Stimulated activated CD8-positive, alpha-beta memory T cell treated with anti-CD3 and anti-CD28 coated beads, Interleukin-4, amount 100 ng/mL, for 4 hours (primary cell): ENCODE measurements at places on chromosomes 6 and 20.

GRCh38 chr6:157184202-157185015 is 138.9 kb downstream of the TMEM242 start:
- DNase-seq: peak; percentile 18

GRCh38 chr20:62929051-62929538 is 2.8 kb upstream of the DIDO1 start:
- DNase-seq: no peak

- no peak for DNase-seq
Measured at GRCh38 chr6:159250633-159251032, 81.4 kb downstream of the FNDC1 start.

- no peak for DNase-seq
Measured at GRCh38 chr6:89727501-89727900, 89.0 kb upstream of the LYRM2 start.

- DNase-seq: no peak
Measured at GRCh38 chr6:168136001-168136400, 57.0 kb upstream of the FRMD1 start.

- no peak for DNase-seq
Measured at GRCh38 chr20:8183526-8183925, 51.5 kb downstream of the PLCB1 start.

- no peak for DNase-seq
Measured at GRCh38 chr6:33910594-33910993, 106.8 kb upstream of the MLN start.

- DNase-seq: no peak
Measured at GRCh38 chr20:34710861-34711574, 6.9 kb downstream of the TP53INP2 start.

DNA sequence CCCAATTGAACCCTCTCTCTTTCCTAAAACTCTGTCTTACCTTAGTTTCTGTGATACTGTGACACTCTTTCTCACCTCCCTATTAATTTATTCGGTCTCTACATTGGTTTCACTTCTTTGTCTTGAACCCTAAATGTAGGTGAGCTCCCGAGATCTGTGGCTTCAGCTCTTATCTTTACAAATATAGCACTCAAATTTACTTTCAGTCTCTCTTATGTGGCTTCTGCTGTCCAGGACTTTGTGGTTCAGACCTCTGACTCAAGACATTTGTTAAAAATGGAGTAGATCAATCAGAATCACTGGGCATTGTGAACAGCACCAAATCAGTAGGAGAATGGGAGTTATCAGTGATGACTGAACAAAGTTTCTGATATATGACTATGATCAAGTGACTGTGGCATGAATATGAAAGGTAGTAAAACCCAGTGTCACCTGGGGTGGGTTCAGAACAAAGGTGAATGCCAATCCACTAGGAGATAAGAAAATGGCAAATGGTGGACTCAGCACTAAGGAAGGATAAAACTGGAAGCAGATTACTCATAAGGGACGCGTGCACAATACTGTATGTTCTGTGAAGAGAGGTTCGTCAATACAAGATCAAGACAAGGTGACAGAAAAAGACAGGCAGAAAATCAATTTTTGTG is 27.2 kb downstream of the IL17F start:
- DNase-seq: no peak

DNA sequence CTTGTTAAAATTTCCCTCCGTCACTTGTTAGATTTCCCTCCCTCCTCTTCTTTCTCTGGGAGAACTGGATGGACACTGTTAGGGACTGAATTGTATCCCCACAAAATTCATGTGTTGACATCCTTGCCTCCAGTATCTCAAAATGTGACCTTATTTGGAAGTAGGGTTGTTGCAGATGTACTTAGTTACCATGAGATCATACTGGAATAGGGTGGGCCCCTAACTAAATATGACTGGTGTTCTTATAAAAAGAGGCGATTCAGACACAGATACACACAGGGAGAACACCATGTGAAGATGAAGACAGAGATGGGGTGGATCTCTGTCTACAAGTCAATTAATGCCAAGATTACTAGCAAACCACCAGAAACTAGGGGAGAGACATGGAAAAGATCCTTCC is 139.5 kb downstream of the ALDH8A1 start:
- no peak for DNase-seq

GRCh38 chr6:7461416-7461815 is 71.8 kb downstream of the RIOK1 start:
- DNase-seq: no peak

GRCh38 chr6:32187009-32187709 is 2.8 kb downstream of the PBX2 start:
- no peak for DNase-seq

- no peak for DNase-seq
Measured at GRCh38 chr6:133631421-133631820, 257.5 kb upstream of the TCF21 start.

DNA sequence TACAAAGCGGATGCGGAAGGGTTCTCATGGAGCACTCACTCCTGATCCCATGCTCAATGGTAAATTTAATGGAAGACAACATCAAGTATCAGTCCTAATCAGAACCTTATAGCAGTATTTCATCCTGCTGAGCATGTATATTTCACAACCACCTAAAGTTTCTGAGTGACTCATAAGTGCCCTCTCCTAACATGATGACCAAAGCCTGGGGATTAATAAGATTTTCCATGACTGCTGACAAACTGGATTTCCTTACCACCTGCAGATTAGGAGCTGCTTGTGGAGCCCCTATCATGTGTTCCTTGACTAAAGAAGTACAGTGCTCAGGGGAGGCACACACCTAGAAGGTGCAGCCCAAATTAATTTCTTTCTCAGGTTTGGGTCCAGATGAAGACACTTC is 112.8 kb downstream of the INSM1 start:
- DNase-seq: no peak

DNA sequence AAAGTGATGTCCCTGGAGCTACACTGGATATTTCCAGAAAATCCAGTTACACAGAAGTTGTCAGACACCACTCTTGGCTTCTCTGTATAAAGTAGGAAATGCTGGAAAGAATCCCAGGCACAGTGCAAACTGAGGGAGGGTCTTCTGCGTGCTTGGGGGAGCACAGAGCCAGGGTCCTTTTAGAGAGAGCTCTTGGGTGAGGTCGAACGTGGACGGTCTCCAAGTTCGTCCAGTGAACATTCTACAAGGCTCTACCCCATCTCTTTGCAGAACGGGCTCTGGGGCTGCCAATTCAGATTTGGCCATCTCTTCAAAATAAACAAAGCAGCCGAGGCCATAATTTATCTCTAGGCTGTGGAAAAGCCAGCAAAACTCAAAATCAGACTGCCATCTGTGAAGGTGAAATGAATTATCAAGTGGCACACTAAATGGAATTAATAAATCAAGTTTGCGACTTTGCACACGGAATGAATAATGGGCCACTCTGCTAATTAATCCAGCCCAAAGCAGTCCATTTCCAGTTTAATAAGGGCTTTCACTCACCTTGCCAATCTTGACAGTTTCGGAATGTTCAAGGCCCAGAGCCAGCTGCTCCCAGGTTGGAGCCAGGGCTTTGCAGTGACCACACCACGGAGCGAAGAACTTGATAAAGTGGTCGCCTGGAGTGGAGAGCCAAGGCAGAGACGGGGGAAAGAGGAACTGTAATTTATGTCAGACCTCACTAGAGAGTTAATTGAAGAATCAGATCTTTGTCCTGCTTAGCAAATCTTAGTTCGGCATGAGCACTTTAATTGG is 19.3 kb downstream of the TXNDC5 start:
- DNase-seq: no peak

DNA sequence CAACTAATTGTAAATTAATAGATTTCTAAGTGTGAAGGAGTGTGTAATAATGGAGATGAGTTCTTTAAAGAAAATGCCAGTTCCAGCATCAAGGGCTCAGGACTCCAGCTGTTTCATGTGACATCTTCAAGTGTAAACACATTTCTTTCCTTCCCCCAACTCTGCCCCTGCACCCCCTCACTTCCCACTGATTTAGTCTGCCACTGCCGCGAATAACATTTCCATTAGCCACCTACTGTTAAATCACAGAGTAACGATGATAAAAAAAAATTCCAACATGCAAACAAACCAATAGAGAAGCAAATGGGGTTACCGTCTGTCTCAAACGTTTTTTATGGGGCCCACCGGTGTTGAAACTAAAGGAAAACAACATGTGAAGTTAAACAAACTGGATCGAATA is 414.3 kb downstream of the SAMD5 start:
- no peak for DNase-seq

GRCh38 chr6:142746524-142746923 is 198.5 kb downstream of the HIVEP2 start:
- DNase-seq: no peak

GRCh38 chr20:4069751-4070150 is 54.4 kb upstream of the RNF24 start:
- DNase-seq: no peak

GRCh38 chr6:44787254-44787834 is 399.8 kb downstream of the CDC5L start:
- no peak for DNase-seq

GRCh38 chr6:14732844-14733757 is 512.8 kb upstream of the JARID2 start:
- peak; percentile 53 for DNase-seq

DNA sequence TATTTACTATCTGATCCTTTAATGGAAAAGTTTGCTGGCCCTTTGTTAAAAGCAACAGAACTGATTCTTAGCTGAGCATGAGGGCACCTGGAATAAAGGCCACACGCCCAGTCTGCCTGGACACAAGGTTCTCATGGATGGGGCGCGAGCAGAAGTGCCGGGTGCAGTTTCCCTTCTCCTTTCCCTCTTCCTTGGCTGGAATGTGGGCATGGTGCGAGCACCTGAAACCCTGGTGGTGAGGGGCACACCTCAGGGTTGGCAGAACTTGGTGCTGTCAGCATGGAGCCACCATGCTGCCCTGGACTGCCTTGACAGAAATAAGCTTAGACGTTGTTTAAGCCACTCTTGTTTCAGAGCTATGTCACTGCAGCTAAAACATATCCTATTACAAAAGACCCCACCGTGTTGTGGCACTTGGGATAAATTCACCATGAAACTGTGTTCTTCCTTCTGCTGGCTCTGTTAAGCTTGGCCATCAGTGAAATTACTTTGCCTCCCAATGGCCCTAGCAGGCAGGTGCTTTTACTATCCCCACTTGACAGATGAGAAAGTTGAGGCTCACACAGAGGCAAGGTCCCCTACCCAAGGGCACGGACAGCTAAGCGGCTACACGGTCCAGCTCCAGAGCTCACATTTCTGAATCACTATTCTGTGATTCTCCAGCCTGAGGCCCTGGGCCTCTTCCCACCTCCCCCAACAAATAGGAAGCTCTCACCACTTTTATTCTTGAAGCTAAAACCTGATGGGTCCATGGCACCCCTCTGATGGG is 115.9 kb downstream of the PREX1 start:
- DNase-seq: no peak

- DNase-seq: no peak
Measured at GRCh38 chr20:62738025-62738881, 29.6 kb downstream of the NTSR1 start.

DNA sequence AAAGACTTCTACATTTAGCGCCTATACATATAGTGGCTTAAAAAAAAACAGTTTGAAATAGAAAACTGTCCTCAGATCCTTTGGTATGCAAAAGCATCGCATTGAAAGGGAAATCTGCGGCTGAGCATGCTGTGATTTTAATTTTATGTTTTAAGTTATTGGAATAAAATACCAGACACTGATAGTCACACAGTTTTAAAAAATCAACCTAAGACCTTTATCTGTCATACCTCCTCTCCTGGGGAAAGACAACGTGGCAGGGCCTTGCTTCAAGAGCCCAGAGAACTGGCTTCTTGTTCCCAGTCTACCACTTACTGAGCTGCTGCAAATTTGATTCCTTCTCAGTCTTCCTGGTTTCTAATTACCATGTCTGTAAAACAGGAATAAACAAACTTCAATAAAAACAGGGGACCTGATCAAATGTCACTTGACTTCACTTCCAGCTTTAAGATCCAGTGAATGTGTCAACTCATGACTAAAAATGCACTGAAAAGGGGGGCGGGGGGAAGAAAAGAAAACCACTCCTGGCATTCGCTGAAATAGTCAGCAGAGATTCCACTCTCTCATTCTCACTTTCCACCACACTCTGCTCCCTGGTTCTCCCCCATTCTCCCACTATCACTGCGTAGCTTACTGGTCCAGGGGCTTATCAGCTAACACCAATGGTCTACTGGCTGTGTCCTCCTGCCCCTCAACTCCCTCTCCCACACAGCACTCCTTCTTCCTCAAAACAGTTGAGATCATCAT is 494.7 kb upstream of the MARCKS start:
- no peak for DNase-seq

- DNase-seq: no peak
Measured at GRCh38 chr6:158808941-158809678, 10.1 kb downstream of the EZR start.

DNA sequence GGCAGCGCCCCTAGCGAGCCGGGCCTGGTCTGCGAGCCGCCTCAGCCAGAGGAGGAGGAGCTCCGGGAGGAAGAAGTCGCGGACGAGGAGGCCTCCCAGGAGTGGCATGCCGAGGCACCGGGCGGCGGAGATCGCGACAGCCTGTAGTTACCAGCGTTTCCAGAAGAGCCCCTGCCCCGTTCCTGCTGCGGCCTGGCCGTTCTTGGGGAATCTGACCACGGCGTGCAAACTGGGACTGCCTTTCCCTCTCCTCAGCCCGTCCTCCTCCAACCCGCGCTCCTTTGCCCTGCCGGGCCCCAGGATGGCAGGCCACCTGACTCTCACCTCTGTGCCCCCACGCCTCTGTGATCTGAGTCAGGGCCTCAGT is 802 bp downstream of the HDGFL1 start:
- no peak for DNase-seq

DNA sequence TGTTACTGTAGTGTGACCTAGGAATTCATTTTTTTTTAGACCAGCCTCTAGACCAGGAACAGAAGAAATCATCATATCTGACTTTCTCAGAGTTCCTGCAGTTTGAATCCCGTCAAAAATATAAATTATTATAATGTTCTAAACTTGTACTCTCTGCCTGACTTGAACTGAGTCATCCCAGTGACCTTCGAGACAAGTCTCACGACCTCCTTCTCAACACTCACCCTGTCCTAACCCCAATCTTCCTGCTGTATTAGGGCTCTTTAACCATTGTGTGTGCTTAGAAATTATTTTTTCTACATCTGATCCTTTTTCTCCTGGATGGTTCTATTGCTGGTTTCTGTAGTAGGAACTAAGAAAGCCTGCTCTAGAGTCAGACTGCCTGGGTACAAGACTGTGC is 21.5 kb downstream of the ADGRF5 start:
- DNase-seq: no peak

DNA sequence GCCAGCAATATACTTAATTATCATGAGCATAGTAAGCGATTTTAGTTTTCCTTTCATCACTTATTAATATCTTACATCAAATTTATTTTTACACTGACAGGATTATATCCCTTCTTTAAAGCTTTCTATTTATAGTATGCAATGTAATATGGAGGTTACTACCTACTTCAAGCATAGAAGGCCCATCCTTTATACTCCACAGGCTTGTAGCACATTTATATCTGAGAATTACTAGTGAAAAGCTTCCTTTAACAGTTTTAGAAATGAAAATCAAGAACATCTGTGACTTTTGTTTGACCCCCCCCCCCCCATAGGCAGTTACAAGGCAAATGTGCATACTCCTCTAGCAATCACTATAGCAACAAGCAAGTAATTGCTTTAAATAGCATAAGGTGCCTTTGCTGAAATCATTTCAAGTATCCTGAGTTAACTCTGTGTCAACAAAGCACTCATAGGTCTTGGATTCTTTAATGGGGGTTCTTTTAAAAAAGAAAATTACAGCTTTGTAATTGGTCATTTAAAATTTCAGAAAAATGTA is 917.7 kb downstream of the PHF3 start:
- DNase-seq: no peak

GRCh38 chr6:10540073-10540746 is 19.1 kb downstream of the GCNT2 start:
- no peak for DNase-seq
